ENCODE measurements at places on chromosomes 12 and 14.

- no peak for DNase-seq
Observed at GRCh38 chr14:77902811-77903210, 102.9 kb downstream of the ADCK1 start.

DNA sequence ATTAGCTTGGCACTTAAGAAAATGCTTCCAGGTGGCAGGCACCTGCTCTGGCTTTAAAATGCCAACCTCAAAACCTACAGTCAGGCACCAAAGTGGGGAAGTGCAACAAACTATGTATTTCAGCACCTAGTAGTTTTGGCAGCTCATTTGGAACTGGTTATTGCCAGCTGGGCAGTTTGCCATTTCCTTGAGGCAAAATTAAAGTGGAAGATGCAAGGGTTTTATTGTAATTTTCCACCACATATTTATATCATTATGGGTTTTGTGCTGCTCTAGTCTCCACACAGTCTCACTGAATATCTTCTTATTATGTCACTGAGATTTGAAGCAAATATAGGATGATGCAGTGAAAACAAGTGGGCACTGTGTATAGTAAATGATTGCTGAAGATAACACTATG, 117.0 kb downstream of the PRKD1 start:
- DNase-seq, result no peak

- no peak for DNase-seq
Observed at GRCh38 chr14:60184146-60184904, 19.1 kb upstream of the DHRS7 start.

DNA sequence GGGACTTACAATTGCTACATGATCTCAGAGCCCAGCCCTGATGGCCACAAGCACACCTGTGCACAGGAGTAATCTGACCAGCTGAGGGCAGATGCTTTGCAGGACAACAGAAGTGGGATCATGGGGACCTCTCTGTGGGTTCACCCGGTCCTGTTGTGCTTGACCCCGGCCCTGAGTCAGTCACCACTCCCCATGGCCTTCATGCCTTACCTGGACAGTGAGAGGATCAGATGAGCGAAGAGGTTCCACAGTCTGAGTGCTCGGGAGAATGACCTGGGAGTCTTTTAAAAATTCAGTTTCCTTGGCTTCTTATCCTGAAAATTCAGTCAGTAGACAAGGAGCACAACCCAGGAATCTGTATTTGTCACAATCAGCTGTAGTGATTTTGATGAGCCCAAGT, 88.1 kb downstream of the NTF3 start:
- DNase-seq, result no peak

GRCh38 chr12:124847113-124848074, 16.3 kb downstream of the SCARB1 start:
- DNase-seq, result no peak

- DNase-seq, result no peak
Observed at GRCh38 chr12:64083285-64084210, 138.5 kb downstream of the KICS2 start.

Measured in stimulated activated CD4-positive, alpha-beta T cell treated with anti-CD3 and anti-CD28 coated beads, Interleukin-1b, Interleukin-23, amount 100 ng/mL, for 1 hour (primary cell).